ENCODE measurements at places on chromosomes 3 and 15.

GRCh38 chr3:74614107-74614967, at the start of gene CNTN3:
Gene CNTN3 (minus strand): TSS chr3:74614659. CDS start chr3:74521112, 93,547 bp downstream.
- no peak for DNase-seq

GRCh38 chr15:74196175-74196574, 6.4 kb downstream of the STRA6 start:
- no peak for DNase-seq

DNA sequence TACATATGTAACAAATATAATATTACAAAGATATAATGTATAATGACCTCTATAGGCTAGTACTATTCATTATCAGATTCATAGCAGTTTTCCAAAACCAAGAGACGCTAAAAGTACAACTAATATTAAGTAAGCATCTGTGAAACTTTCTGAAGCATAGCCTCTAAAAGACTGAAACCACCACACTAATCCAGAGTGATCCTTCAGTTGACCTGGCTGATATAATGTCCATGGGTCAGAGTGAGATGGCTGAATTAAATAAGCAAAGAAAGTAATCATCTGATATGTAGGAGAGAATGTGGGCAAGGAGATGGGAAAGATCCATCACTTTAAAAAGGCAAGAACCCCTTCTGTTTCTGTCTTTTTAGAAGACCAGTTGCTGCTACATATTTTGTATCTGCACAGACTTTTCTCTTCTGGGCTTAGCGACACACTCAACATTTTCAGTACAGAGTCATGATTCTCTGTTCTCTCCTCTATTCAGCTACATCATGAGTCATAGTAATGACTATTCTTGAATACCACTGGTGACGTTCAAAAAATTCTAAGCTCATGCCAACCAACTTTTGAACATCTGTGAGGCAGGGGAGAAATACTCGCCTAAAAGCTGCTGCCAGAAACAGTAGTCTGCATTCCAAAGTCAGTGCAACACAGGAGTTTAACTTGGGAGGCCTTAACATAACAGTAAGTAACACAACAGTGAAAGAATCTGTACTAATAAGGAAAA, 149.6 kb downstream of the MAGI1 start:
- no peak for DNase-seq

DNA sequence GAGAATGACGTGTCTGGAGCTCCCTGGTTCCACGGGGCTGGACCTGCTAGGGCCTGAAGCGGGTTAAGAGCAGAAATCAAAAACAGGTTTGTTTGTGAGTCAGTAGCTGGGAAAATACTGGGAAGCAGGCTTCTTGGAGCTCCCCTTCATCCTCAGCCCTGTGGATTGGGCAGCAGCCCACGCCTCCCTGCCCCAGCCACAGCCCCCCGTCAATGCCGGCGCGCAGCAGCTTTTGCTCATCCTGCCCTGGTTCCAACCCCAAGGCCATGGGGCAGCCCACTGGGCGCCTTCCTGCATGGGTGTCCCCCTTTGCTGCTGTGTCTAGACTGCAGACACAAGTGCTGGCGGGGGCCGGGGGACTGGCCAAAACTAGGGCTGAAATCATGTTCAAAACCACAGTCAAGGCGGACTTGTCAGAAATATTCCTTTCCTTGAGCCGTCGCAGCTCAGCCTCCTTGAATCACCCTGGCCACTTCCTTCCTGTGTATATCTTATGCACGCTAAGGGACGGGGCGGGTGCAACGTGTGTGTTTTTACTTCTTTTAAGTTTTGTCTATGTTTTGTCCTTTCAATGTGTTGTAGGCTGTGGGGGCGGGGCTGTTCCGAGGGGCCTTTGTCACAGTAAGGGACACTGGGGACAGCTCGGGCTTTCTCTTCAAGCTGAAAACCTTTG, 108.1 kb downstream of the KLF13 start:
- DNase-seq, result peak; percentile 65

- no peak for DNase-seq
These were observed 3.8 kb downstream of the RNU6-1 start for GRCh38 chr15:67836134-67836455.

DNA sequence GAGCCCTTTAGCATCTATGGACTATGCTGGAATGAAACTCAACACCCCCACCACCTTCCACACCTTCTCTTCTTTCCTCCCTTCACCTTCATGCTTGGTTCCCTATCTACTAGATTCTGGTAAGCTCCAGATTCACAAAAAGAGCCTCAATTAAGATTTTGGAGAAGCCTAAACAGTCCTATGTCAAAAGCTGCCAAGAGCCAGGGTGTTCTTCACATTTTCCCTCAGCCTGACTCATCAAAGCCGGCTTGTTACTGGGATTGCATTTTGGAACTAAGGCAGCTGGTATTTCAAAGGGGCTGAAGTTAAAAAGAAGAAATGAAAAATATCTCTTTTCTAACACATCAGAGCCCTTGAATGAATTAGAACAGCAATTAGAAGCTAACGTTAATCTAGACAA, 247.7 kb downstream of the MYRIP start:
- no peak for DNase-seq

GRCh38 chr3:15271785-15272381, 60.5 kb downstream of the SH3BP5 start:
- peak; percentile 58 for DNase-seq

DNA sequence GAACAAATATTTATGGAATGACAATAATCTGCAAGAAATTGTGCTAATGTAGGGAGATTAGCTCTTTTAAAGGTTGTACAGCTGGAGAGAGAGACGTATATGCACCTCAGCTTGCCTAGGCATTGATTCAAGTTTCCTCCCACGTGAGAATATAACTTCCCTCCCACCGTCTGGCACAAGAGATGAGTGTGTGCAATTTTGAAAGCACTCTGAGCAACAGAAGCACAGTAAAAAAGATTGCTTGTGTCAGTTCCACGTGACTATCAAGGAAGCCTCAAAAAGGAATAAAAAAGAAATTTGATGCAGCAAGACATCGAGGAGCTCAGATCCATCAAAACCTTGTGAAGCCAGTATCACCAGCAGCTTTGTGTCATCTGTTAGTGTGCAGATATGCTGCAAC, 435.3 kb downstream of the TUSC7 start:
- no peak for DNase-seq

DNA sequence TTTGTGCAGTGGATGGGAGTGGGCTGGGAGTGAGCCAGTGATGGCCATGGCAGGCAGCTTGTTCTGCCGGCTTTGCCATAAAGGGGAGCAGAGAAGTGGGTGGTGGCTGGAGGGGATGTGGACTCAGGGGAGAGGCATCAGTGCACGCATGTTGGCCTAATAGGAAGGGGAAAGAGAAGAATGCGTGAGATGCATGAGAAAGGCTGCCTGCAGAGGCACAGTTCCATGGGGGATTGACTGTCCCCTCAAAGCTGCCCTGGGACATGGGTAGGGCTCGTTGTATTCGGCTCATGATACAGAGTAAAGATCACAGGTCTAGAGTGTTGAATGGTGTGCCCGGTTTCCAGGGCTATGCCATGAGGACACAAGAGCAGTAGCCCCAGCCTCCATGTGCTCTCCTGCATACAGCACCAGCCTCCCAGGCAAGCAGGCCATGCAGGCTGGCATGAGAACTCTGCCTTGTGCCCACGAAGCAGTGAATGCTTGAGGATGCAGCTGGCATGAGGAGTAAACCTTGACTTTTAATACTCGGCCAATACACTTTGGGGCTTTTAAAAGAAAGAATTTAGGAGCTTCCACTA, 68.0 kb upstream of the SNRPA1 start:
- no peak for DNase-seq

DNA sequence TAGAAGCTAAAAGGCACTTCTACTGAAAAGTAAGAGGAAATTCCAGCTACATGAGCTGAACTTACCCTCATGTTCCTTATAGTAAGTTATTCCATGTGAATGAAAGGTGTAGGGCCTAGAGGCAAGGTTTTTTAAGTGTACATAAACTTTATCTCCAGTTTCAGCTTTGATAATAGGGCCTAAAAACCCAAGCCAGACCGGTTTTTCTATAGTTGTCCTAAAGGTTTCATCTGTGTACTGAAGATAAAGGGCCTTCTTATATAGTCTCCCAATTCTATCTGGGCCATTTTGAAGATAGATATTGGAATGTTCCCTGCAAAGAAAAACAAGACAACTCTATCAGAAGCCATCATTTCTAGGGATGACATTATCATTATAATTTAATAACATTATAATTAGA, 9.2 kb downstream of the CP start:
- no peak for DNase-seq

- DNase-seq, result no peak
These were observed 89.5 kb downstream of the LARS2 start for GRCh38 chr3:45477838-45478237.

- no peak for DNase-seq
These were observed 173.8 kb upstream of the THBS1 start for GRCh38 chr15:39407116-39407515.

GRCh38 chr15:67135494-67135893, 70.1 kb downstream of the SMAD3 start:
- no peak for DNase-seq

GRCh38 chr3:44926921-44927320, 49.1 kb downstream of the ZDHHC3 start:
- no peak for DNase-seq

DNA sequence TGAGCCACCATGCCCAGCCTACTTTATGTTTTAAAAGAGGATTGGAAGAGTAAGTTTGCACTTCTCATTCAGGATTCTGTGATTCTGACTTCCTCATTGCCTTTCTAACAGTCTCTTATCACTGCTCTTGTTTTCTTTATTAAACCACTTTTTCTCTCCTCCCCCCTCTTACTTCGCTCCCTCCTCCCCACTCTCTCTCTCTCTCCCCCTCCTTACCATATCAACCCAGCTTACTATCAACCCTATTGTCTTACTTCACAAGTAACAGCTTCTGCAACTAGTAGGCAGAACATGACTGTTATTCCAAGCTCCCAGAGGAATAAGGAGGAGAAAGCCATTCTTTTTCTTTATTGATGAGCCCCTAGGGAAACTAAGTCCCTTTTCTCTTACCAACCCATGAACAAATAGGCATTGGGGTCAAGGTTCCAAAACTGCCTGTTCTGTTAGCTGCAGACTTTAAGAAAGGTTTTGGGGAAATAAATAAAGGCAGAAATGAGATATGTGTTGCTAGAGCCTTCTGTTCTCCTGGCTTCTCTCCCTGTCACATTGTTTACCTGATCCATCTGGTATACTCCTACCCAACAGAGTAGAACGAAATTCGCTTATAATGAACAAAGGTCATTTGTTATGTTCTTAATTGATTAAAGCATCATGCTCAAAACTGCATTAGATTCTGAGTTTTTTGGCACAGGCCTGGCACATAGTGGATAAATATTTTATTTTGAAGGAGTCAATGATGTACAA, 56.4 kb upstream of the RASGRP1 start:
- no peak for DNase-seq

GRCh38 chr3:8668216-8668615, 23.6 kb upstream of the SSUH2 start:
- no peak for DNase-seq

- DNase-seq, result no peak
These were observed 123.0 kb upstream of the NR2F2 start for GRCh38 chr15:96207377-96208006.

GRCh38 chr3:148882288-148882687, 17.2 kb downstream of the CPA3 start:
- no peak for DNase-seq

GRCh38 chr3:3998140-3998922, 199.1 kb downstream of the LRRN1 start:
- no peak for DNase-seq

GRCh38 chr15:66785637-66786036, 83.6 kb downstream of the SMAD6 start:
- DNase-seq, result no peak

DNA sequence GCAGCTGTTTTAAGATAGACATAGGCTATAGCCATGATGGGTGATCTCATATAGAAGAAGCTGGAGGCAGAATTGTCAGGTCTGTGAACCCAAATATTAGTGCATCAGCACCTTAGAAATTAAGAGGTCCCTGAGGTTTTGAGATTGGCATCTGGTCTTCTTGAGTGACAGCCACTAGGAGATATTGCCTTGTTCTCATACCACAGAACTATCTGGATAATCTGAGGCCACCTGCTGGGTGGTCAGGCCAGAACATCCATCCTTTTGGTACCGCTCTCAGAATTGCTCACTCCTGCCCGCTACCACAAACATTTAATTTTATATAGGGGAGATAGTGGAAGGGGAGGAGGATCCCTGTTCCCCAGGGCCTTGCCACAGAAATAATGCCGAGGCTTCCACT, 210.6 kb upstream of the ZPLD1 start:
- DNase-seq, result no peak

DNA sequence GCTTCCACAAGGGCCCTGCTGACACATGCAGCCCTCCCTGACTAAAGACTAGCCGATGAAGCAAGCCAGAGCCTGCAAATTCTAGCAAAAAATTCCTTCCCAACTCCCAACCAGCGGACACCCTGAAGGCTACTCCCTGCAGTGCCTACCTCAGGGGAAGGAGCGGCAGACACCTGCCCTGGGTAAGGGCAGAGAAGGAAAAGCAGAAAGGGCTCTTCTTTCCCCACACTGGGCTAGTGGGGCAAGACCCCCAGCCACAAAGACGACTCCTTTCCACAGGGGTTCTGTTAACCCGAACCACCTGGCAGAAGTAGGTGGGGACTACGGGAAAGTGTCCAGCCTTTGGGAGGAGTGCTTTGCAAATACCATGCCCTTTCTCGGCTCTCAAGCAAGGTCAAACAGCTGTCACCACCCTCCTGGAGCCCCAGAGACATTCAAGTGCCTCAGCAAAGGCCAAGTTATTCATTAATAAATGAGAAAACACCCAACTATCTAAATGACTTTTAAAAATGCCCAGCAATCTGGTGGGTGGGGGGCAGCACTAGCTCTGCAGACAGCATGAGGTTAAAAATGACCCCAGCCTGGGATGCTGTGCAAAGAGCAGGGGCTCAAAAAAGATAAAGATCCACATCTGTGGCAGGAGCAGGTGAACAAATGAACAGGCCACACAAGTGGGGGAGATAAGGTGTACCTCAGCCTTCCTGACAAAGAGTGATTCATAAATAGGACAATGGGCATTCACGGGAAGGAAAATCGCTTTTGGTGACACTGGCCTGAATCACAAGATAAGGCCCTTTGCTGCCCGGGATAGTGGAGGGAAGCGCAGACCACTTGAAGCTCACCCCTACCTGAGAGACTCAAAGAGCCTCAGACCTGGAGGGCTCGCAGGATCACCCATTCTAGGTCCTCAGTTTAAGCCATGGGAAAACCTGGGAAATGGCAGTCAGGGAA, 33.0 kb downstream of the CCDC12 start:
- no peak for DNase-seq

GRCh38 chr3:158506456-158506855, 64.5 kb upstream of the MLF1 start:
- no peak for DNase-seq

DNA sequence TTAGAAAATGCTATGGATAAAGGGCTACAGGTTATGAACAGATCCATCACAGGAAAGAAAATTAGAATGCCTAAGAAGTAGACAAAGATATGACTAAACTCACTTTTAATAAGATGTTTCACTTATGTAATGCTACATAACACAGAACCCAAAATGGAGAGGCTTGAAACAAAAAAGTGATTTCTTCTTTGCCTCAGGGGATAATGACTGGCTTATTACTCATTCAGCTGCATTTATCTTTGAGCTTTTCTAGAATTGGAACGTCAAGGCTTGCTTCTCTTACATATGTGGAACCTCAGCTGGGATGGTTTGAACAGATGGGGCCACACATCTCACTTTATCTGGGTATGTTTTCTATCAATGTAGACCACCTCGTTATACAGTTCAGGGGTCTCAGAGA, 120.6 kb upstream of the EPHA3 start:
- DNase-seq, result no peak

Measured in stimulated activated CD4-positive, alpha-beta T cell treated with anti-CD3 and anti-CD28 coated beads, Interleukin-1b, Interleukin-23, amount 100 ng/mL, for 4 hours (primary cell).